ENCODE measurements at places on chromosomes 7 and 10.

DNA sequence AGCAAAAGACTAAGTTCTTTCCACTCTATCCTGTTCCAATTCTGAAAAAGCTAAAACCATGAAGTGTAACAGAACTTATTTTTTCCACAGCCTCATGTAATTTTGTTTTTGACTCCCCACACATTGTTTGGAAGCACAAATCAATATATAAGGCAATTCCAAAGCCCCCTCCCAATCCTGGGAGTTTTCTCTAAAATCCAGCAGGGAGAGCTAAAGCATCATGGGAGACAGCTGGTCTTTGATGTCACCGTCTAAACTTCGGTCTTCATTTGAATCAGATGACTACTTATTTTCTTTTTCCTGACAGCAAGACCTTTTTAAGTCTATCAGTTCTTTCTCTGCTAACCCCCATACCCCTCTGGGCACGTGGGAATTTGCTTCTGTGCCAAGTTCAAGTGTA, 33.3 kb upstream of the PON1 start:
- DNase-seq: no peak

DNA sequence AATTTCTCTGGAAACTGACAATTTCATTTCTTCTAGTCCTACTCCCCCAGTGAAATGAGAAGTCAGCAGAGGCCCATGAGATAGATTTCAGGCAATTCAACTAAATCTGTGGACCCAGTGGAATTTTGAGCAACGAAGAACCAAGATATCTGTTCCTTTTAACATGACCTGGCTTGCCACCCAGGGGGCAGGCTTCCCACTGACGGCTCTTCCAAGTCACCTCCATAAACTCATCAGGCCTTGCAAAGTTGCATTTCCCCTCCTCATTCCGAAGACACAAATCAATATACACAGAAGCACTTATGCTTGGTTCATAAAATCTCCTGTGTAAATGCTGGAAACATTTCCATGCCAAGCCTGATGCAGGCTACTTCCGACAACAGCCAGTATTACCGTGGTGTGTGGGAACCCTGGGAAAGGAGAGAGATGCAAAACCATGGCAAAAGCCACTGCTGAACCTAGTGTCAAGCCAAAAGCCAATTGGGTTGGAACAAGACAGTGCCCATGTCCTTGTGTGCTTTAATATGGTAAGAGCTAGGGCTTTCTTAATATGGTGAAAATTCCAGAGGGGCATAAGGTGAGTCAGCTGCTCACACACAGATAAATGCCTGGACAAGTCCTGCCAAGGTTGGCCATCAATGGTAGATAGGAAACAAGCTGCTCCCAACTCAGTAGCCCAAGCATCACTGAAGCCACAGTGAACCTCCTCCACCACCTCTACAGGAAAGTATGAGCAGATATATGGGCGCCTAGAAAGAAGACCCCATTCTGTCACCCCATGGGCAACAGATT, 1.6 kb downstream of the FRMD4A start:
- DNase-seq: no peak

DNA sequence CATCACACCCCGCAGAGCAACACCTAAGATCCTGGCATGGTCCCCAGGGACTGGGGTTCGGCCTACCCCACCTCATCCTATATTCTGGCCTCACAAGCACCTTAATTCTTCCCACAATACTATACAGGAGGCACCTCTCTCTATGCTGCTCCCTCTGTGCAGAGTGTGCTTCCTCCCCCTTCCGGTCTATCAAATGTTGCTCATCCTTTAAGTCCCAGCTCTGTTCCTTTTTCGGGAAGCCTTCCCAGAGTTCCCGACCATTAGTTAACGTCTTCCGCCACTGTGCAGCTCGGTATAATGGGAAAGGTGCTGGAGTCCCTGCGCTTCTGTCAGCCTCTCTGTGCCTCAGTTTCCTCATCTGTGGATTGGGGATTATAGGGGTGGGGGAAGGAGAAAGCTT, 21.8 kb downstream of the PALD1 start:
- no peak for DNase-seq

DNA sequence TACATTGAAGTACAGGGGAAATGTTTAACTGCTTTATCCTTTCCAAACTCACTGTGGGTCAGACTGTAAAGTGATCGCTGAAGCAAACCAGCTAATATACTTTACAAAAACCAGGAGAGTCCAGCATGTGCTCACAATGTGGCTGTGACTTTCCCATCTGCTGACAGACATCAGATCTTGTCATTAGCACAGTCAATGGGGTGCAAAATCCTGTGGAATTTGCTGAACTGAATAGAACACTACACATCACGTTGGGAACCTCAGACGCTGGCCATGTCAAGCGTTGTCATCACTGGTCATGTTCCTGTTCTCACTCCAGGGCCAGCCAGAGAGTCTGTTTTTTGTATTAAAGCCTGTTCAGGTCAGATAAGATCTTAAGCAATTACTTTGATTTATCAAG, 83.4 kb downstream of the AGMO start:
- DNase-seq: no peak

DNA sequence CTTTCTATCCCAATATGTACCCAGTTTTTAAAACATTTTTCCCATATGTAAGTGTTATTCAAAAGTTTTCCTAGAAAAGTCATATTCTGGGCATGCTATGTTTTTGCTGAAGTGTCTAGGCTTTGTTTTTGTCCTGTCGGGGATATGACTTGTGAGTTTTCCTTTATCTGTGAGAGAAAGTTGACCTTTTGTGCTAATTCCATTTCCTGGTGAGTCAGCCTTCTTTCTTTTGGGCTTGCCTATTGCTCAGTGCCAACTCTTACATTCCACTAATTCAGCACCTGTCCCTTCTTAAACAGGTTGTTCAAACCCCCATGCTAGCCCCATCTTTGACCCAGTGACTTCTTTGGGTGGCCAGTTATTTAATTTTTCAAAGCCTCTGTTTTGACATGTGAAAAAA, 146.2 kb downstream of the AHR start:
- no peak for DNase-seq

- no peak for DNase-seq
These were observed 29.1 kb downstream of the FOXL3 start for GRCh38 chr7:318878-319661.

DNA sequence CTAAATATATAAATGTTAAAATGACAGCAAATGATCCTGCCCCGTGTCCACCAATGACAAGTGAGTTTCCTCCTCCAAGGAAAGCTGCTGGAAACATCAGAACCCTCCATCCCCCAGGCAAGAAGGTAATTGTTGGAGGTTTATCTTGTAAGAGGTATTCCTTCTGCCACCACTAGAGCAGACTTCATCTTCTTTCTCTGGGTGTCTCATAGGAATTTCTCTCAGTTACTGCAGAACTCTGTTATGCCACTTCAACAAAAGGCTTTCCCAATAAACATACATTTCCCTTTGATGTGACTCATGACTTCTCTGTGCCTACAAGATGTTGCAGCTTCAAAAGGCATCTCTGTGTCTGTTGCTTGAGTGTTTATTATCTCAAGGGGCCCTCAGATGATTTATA, 279.1 kb downstream of the BMPER start:
- DNase-seq: no peak

GRCh38 chr10:79176052-79176501, 107.3 kb downstream of the ZMIZ1 start:
- no peak for DNase-seq

DNA sequence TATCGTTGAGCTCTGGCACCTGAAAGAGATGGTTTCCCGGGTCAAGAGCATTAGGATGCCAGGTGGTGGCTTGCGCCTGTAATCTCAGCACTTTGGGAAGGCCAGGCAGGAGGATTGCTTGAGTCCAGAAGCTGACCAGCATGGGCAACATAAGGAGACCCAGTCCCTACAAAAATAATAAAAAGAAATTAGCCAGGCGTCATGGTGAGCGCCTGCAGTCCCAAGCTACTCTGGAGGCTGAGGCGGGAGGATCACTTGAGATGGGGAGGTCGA, 6.1 kb upstream of the KCP start:
- DNase-seq: no peak

GRCh38 chr10:126570245-126570570, 100.3 kb downstream of the C10orf90 start:
- no peak for DNase-seq

- DNase-seq: no peak
These were observed 97.6 kb downstream of the PRPF18 start for GRCh38 chr10:13684252-13684791.

DNA sequence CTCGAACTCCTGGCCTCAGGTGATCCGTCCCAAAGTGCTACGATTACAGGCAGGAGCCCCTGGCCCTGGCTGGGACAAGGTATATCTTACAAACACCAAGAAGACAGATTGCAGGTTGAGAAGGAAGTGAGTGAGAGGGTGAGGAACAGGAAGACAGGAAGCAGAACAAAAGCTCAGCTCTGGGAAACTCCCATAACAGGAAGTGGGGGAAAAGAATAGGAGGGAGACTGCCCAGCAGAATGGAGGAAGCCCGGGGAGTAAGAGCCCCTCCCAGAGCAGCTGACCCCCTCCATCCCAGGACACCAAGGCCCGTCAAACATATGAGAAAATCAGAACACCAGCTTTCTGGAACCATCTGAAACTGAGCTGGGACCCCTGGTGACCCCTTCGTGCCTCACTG, 2.9 kb downstream of the TECPR1 start:
- DNase-seq: no peak

GRCh38 chr7:27670676-27671075, 8.0 kb upstream of the HIBADH start:
- no peak for DNase-seq

GRCh38 chr7:125118444-125118843, 188.8 kb upstream of the POT1 start:
- DNase-seq: no peak

DNA sequence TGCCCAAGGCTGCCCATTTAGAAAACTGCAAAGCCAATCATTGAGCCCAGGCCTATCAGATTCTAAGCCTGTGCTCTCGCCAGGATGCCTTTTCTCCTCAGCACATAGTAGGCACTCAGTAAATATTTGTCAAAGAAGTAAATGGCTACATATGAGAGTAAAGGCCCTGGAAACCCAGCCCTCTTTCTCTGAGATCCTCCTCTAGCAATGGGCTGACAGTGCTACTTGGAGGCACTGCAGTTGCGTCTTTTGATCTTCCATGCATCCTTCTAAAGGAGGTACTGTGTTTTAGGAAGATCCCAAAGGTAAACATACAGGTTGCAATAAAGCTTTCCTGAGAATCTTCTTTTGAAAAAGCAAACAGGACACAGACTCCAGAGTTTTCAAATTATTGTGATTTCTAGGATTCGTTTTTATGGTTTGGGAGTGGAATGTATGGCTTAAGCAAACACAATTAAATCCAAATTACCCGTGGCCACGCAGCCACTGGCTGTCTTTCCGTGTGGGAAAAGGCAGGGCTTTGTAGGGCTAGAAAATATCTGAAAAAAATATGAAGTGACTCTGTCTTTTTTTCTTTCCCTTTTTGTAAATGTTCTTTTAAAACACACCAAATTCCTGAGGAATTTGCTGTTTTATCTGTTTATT, 151.3 kb upstream of the BMPER start:
- DNase-seq: no peak
